ENCODE measurements at places on chromosomes 16 and 17.
A peak's percentile ranks its signal among the peaks of the same experiment; 100 is the strongest.

- peak; percentile 15 for DNase-seq
Observed at GRCh38 chr17:77512062-77512946, 371.5 kb downstream of the SEC14L1 start.

GRCh38 chr16:57483725-57484514 is 2.4 kb downstream of the DOK4 start:
- DNase-seq, result no peak

DNA sequence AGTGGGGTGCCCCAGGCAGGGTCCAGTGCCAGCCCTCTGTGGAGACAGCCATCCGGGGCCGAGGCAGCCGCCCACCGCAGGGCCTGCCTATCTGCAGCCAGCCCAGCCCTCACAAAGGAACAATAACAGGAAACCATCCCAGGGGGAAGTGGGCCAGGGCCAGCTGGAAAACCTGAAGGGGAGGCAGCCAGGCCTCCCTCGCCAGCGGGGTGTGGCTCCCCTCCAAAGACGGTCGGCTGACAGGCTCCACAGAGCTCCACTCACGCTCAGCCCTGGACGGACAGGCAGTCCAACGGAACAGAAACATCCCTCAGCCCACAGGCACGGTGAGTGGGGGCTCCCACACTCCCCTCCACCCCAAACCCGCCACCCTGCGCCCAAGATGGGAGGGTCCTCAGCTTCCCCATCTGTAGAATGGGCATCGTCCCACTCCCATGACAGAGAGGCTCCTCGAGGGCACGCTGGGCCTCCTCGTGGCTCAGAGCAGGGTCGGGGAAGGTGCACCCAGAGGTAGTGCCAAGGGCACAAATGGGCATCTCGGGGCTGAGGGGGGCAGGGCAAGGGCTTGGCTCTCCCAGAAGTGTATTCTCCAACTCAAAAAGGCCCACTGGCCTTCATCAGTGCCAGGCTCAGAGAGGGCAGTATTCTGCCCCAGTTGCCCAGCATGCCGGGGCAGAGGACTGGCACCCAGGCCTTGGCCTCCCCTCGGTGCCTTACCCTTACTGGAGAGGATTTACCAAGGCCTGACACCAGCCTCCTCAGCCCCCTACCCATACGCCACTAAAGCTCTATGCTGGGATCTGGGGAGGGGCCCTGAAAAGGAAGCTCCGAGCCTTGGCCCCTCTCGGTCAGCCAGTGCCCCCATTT is at the start of gene CDH5:
Gene CDH5, plus strand, starts transcription at position 259 of the 867 bp plus-strand sequence. CDS start 12,647 bp downstream, outside the sequence.
- no peak for DNase-seq

- DNase-seq, result no peak
Observed at GRCh38 chr17:54935471-54935870, 33.0 kb downstream of the COX11 start.
